ENCODE measurements at places on chromosomes 7 and 10.
A peak's percentile ranks its signal among the peaks of the same experiment; 100 is the strongest.

- DNase-seq: no peak
Measured at GRCh38 chr10:89377705-89378637, at the start of gene IFIT1B. Gene IFIT1B (plus strand): TSS chr10:89378056. CDS start chr10:89378136, 80 bp downstream.

- DNase-seq: peak; percentile 72
Measured at GRCh38 chr7:29102558-29103151, 43.7 kb downstream of the CPVL start.

GRCh38 chr7:5629941-5630340 is 151.5 kb downstream of the RNF216 start:
- no peak for DNase-seq

GRCh38 chr7:39433550-39433949 is 132.7 kb upstream of the YAE1 start:
- no peak for DNase-seq

GRCh38 chr7:150811-151221 is 41.6 kb upstream of the FAM20C start:
- DNase-seq: no peak

DNA sequence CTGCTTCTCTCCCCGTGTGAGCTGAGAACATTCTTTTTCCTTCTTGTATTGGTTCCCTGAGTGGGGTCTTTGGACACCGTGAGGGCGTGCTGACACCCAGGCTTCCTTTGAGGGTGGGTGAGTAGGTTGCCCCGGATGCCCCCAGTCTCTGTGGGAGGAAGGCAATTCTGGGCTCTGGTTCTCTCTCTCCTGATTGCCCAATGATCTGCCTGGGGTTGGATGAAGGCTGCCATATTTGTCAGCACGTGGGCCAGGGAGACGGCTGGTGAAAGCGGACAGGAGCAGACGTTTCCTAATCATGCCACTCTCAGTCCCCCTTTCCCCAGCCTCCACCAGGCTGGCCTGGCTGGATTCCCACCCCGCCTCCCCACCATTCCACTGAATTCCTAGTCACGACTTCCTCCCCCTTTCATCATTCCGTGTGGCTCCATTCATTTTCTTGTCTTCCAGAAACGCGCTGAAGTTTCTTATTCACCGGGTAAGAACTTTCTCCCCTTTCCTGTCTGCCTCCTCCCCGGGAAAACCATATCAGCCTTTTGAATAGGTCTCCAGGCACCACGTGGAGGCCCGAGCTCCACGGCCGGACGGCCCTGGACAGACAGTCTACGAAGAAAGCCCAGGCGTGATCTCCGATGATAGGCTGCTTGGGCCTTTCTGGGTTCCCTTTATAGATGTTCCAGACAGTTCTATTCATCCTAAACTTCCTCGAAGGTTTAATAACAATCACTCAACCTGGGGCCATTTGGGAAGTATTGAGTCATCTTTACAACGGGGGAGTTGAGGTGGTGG is 98.7 kb upstream of the NPTX2 start:
- no peak for DNase-seq

GRCh38 chr7:140562926-140563481 is 77.6 kb downstream of the DENND2A start:
- no peak for DNase-seq

DNA sequence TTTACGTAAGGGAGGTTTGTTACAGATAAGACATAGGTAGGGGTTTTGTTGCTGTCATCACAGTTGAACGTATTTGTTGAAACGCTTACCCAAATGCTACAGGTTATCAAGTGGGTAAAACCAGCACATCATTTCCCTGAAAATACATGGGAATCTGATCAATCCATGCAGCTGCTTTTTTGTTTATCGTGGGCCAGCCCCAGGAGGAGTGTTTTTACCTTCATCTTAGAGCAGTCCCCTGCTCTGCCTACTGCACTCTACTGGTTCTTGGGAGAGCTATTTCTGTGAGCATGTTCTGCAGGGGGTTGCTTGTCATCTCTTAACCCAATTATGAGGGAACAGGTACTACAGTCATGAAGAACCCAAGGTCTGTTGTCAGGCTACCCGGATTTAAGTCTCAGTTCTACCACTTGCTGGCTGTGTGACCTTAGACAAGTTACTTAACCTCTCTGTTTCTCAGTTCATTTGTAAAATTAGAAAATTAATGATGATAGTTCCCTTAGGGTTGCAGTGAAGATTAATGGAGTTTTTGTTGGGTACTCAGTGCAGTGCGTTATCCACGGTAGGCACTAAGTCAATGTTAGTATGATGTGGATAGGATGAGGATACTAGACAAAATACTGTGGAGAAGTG is 15.0 kb downstream of the MTURN start:
- no peak for DNase-seq

GRCh38 chr7:148735141-148735540 is 36.4 kb downstream of the CUL1 start:
- no peak for DNase-seq

- DNase-seq: no peak
Measured at GRCh38 chr7:37275078-37275710, 173.5 kb downstream of the ELMO1 start.

DNA sequence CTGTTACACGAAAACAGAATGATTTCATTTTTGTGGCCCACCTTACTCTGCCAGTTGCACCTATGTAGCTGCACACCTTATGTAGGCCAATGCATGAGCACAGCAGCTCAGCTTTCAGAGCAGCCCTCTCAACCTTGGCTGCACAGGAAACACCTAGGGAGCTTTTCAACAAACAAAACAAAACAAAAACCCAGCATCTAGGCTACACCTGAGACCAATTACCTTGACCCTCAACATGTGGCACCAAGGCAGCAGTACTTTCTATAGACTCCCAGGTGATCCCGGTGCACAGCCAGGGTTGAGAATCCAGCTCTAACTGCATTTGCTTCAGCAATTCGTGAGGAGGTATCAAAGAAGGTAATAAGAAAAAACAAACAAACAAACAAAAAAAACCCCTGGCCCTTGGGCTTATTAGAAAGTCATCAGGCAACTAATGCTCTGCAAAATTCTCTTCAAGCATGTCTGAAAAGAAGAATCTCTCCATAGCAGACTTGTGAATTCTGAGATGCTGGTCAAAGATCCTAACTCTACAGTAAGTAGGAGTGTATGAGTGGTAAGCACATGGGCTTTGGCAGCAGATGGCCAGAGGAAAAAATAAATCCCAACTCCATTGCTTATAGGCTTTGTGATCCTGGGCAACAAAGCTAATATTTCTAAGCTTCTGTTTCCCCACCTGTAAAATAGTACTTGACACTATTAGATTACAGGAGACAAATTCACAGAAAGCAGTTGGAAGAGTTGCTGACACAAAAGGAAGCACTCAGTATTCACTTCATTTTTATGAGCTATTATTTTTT is 113.4 kb upstream of the NOBOX start:
- DNase-seq: no peak

DNA sequence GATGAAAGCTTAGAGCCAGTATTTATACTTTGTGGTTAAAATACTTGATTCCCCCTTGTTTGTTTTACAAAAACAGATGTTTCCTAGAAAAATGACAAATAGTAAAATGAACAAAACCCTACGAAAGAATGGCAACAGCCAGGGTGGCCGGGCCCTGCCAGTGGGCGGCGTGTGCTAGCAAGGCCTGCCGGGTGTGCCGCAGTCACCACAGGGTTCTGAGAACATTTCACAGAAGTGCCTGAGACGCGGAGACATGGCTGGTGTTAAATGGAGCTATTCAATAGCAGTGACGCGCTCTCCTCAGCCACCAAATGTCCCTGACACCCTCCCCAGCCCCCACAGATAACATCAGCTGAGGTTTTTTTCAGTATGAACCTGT is 14.5 kb downstream of the GPR146 start:
- no peak for DNase-seq

- no peak for DNase-seq
Measured at GRCh38 chr7:16773884-16774283, 20.3 kb downstream of the TSPAN13 start.

DNA sequence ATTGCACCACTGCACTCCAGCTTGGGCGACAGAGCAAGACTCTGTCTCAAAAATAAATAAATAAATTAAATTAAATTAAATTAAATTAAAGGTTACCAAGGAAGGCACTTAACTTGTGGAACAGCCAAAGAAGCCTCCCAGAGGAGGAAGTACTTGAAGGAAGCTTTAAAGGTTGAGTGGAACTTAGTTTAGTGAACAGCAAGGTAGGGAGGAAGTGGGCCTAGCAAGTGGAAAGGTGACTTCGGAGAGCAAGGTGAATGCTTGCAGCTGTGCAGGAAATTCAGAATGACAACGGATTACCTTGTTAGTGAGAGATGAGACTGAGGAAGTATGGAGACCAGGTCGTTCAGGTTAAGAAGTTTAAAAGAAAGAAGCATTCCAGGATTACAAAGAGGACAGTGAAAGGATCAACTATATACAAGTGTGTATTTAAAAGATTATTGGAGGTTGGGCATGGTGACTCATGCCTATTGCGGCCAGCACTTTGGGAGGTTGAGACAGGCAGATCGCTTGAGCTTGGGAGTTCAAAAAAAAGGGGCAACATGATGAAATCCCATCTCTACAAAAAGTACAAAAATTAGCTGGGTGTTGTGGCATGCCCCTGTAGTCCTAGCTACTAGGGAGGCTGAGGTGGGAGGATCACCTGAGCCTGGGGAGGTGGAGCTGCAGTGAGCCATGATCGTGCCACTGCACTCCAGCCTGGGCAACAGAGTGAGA is 12.8 kb upstream of the RPEL1 start:
- DNase-seq: peak; percentile 46

DNA sequence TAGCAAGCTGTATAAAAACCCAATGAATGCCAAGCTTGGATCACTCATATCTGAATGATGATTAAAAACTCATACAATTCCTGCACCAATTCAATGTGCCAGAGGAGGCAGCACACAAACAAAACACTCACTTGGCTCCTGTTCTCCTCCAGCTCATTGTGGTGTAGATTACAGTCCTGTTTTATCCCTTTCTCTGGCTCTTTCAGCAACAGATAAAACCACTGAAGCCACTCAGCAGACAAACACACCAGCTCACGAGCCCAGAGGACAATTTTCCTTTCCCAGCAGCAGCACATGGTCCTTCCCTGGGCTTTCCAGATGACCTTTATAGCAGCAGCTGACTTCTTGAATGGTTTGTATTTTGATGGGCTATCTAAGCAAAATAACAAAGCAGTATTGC is 107.3 kb upstream of the STARD3NL start:
- no peak for DNase-seq

DNA sequence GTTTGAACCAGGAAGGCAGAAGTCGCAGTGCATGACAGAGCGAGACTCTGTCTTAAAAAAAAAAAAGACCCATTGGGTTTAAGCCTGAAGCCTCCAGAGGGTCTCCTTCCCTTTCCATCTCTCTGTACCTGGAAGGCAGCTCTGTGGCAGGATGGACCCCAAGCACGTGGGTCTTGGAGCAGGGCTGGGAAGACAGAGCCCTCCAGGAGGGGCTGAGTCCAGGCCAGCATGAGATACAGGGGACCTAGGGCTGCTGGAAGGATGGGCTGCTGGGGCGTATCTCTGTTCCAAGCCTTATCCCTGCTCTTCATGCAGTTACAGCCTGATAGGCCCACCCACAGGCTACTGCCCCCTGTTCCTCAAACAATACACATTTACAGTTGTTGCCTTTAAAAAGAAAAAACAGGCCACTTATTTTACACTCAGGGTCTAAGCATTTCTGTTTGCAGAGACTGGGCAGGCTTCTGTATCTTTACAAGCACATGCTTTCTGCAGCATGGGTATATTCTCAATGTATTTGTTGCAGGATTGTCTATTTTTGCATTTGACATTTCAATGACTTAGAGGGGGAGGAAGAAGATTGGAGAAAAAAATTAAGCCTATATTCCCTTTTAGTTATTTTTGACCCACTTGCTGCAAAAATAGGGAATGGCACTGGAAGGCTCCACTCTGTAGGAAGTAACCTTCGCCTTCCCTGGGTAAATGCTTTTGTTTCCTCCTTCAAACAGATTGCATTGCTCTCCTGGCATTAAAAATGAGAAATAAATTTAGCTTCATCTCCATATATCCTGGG is 60.1 kb downstream of the FAM171A1 start:
- DNase-seq: no peak

DNA sequence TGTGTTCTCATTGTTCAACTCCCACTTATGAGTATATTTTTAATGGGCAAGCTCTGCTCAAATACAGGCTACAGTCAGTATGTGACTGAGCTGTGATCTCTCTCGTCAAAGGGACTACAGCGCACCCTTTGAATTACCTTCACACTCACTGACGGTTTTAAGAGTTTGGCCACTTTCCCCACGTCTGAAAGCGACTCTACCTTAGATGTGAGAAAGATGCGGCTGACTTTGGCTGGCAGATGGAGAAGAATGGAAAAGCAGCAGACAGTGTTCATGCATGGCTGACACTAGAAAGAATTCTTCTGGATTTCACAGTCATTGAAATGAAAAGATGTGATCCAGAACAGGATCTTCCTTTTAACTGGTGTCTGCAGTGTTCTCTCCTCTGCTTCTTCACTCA is 2.0 kb upstream of the ATRNL1 start:
- no peak for DNase-seq

DNA sequence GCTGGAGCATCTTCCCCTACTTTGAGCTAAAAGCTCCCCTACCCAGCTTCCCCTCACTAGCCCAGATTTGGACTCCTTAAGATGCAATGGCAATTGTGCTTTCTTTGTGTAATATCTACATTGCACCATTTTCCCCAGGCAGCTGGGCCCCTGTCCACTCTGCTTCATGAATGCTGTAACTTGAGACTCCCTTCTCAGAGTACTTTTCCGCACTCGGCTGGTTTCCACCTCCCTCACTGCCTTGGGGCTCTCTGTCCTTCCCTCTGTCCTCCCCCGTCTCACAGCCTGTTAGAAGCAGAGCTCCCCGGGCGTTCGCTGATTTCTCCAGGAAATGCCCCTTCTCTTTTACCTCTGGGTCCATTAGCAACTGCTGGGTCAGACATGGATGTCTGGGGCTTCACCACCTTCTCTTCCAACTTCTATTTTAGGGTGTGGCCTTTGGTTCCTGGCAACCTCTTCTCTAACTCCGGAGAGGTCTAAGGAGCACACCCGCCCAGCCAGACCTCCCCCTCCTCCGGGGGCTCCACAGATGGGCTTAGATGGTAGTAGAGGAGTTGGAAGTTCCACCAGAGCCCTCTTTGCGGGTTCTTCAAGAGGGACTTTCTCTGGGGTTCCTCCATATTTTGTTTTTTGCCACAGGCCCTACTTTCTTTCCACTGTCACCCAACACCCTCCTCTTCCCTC is 2.9 kb upstream of the TMEM72 start:
- DNase-seq: peak; percentile 23

Data from fibroblast of the conjunctiva (primary cell).